OCI-LY7 (cell line): ENCODE measurements at places on chromosomes 3 and 15.

- no peak for DNase-seq
Observed at GRCh38 chr3:100526613-100527346, 34.4 kb downstream of the TMEM45A start.

GRCh38 chr15:99406120-99406519, 154.8 kb downstream of the LRRC28 start:
- DNase-seq, result no peak

GRCh38 chr15:67724691-67725375, 100.5 kb upstream of the SKOR1 start:
- no peak for DNase-seq

DNA sequence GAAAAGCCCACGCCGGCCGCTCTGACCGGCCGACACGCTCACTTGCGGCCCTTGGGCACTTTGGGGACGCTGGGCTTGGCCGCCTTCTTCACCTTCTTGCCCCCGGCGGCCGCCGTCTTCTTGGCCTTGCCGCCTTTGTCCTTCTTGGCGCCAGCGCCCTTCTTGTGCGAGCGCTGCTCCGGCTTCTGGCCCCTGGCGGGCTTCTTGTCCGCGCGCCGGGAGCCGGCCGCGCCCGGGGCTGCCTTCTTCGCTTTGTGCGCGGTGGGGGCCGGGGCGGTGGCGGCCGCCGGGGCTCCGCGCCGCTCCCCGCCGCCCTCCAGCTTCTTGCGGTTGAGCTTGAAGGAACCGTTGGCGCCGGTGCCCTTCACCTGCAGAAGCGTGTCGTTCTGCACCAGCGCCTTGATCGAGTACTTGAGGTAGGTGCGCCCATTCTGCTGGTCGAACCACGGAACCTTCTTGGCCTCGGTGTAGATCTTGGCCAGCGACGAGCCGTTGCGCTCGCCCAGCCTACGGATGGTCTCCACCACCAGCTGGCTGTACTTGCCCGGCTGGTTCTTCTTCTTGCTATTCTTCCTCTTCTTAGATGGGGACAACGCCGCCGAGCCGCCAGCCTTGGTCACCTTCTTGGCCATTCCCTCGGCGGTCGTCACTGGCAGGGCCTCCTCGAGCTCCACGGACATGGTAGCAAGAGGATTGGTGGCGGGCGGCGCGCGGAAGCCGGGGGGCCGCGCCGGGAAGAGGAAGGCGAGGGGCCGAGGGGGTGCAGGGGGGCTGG, 36.7 kb downstream of the HMCES start:
- DNase-seq, result peak; percentile 78

GRCh38 chr15:72902245-72902918, 118.8 kb upstream of the ADPGK start:
- DNase-seq, result no peak

DNA sequence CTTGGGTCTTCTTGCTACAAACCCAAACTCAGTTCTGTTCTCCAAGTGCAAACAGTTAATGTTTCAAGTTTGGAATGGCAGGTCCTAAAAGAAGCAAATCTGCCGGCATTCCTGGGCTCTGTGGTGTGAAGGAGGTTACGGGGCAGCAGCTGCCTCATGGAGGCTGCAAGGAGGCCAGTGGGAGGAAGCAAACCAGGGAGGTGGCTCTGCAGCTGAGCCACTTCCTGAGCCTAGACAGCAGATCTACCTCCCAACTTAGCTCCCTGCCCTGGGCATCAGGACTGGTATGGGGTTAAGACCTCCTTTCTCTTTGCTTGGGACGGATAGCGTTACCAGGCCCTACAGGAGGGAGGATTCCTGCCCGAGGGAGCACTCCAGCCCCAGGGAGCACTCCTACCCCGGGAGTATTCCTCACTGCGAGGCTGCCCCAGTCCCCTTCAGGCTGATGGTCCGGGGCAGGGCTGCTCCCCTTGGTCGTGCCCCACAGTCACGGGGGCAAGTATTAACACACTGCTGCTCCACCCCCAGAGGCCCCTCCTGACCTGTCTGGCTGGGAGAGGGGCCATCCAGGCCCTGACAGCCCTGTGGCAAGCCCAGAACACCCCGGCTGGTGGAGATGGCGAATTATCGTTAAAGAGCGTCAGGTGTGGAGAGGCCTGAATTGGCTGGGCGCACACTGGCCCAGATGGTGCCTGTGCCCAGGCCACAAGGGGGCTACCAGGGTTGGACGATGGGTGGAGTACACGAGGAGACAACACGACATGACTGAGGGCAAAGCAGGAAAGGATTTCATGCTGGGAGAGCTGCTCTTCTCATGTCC, 129.9 kb downstream of the ATP10A start:
- no peak for DNase-seq

GRCh38 chr15:40845511-40846284, 1.9 kb downstream of the SPINT1 start:
- DNase-seq, result no peak

DNA sequence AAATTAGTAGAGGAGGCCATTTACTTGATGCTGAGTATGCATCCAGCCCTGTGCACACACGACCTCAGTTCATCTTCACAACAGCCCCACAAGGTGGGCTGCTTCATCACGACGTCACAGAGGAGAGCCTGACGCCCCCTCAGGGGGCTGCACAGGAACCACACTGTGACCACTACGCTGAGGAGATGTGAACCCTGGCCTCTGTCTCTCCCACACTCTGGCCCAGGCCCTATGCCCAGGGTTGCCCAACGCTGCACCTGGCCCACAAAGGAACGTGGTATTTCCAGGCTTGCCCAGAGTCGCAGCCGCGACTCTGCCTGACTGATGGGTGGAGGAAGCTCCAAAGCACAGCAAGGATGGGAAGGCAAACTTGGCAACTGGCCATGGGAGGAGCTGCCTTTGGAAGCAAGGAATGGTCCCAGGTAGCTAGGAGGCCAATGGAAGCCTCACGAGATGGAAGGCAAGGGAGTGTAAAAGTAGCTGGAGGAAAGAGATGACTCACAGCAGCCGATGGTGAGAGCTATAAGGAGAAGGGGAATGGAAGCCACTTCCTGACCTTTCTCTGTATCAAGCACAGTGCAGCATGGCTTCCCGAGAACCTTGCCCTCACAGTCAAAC, 226.0 kb downstream of the KLF13 start:
- DNase-seq, result no peak

DNA sequence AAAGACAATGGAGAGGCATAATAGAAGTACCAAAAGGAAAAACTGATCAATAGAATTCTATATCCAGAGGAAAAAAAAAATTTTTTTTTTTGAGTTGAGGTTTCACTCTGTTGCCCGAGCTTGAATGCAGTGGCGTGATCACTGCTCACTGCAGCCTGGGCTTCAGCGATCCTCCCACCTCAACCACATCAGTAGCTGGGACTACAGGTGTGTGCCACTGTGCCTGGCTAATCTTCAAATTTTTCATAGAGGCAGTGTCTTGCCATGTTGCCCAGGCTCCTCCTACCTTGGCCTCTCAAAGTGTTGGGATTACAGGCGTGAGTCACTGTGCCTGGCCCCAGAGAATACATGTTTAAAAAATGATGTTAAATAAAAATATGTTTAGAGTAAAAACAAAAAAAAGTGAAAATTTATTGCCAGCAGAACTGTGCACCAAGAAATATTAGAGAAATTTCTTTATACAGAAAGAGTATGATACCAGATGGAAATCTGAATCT, 154.3 kb upstream of the ZBTB20 start:
- DNase-seq, result no peak

DNA sequence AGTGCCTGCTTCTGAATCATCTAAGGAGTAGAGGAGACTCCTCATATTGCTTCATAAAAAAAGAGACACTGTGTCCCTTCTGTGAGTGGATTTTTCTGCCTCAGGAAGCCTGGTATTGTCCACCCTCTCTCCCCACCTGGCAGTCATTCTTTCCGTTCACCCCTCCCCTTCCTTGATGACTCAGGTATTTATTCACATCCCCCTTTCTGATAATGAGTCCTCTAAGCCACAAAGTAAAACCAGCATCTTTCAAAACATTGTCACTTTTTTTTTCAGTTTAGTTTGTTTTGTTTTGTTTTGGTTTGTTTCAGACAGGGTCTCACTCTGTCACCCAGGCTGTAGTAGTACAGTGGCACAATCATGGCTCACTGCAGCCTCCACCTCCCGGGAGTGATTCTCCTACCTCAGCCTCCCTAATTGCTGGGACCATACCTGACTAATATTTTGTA, 65.2 kb upstream of the UBE2E1 start:
- DNase-seq, result peak; percentile 51

DNA sequence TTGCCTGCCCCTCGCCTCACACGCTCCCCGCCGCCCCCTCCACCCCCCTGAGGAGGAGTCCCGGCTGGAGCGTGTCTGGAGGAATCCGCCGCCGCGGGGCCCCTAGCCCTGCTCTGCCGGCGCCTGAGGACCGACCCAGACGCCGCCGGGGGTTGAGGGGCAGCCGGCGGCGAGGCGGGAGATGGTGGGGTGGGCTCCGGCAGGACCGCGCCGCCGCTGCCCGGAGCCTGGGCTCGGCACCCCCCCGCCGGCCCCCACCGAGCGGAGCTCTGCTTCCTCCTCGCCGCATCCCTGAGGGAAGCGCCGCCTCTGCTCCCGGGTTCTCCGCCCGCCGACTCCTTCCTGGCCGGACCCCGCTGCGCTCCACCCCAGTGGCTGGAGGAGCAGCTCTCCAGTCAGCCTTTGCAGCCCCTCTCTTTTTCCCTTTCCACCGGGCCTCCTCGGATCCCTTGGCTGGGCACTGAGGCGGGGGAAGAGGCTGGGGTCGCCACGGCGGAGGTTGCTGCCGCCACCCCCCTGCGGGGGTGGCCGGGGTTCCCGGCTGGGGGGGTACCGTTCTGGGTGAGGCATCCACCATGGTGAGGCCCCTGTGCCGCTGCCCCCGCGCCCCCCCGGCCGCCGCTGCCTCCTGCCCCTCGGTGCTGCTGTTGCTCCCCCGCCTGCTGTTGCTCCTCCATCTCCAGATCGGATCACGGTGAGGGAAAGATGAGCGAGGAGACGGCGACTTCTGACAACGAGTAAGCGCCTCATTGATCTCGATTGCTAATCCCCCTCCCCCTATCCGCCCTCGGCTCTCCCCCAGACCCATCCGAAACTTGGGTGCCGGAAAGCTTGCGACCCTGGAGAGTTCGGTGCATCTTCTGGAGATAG, at the start of gene SPRED1:
Gene SPRED1, plus strand, starts transcription at position 356 of the 870 bp plus-strand sequence. Its CDS starts 350 bp downstream, at position 706.
- peak; percentile 42 for DNase-seq

DNA sequence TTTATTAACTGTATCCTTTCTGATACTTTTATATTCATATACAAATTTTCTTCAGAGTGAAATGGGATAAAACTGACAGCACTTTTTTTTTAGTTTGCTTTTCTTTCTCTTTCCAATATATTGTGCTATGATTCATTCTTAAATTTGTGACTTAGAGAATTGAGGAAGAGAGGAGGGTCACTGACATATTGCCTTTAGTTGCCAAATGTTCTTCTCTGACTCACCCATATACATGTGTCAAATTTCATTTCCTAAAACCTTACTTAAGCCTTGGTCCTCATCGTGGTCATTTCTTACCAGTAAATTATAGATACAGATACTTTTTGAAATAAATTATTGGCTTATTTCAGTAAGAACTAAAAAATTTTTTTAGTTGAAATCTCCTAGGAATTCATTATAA, 53.9 kb downstream of the CLASP2 start:
- no peak for DNase-seq

GRCh38 chr3:111666041-111666735, 71.0 kb upstream of the ZBED2 start:
- DNase-seq, result no peak

DNA sequence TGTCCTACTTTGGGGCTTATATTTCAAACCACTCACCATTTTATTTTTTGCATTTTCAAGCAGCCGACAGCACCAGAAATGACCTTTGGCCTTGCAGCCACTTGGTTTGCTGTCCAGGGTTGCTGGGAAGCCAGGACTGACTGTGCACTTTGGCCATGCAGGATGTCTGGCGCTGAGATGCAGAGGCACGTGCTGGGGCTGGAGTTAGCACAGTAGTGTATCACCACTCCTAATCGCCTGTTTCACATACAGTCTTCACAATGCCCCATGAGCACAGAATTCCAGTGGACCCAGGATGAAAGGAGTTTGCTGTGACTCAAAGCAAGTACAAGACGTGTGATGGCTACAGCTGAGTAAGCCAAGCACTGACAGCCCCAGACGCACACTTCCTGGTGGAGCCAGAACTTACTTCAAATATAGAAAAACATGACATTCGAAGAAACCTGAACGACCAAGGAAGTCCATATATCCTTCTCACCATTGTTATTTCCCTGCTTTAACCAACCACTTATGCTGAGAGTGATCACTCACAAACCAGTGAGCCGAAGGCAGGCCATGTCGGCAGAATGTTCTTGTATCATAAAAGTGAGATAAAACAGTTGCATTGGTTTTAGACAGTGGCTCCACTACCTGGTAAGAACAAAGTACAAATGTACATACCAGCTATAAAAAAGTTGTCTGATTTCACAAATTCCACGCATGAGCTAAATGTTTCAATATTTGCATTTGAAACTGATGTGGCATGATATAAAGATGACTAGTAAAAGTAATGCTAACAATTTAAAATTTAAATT, 16.0 kb downstream of the OCA2 start:
- DNase-seq, result no peak

DNA sequence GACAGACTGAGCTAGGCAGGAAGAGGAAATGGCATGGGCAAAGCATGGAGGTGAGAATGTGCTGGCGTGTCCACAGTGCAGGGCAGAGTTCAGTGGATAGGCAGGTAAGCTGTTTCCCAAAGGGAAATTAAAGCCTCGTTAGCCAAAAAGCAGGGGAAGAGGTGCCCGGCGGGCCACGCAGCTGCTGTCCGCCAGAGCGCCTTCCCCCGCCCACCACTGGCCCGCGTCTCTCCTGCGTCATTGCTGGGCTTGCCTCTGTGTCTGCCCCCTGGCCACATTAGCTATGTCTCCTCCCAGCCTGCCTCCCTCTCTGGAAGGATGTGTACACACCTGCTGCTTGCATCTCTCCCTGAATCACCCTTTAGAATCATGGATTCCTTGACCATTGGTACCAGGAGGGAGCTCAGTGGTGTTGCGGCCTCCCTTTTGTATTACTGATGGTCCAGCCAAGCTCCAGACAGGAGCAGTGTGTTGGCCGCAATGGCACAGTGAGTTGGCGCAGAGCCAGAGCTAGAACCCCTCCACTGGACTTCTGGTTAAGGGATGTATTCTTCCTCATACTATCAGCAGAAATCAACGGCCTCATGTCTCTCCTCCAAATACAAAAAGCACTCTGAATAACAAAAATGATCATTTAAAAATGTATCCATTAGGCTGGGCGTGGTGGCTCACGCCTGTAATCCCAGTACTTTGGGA, 26.6 kb downstream of the SLC28A1 start:
- no peak for DNase-seq

GRCh38 chr15:68994981-68995761, 19.3 kb upstream of the NOX5 start:
- DNase-seq, result no peak

GRCh38 chr15:57138349-57138788, 219.9 kb downstream of the TCF12 start:
- DNase-seq, result peak; percentile 24

DNA sequence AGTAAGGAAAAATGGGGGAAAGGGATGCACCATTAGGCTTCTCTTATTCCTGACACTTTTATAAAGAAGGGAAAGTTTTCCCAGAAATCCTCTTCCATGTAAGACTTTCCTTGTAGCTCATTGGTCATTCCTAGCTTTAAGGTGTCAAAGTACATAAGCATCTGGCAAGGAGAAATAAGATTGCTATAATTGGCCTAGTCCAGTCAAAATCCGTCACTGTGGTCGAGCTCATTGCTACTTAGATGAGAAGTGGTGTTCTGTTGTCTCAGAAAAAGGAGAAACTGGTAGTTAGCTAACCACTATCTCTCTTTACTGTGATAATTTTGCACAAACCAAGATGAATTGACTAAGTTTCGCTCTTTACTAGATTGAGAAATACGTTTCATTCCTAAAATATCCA, 370.1 kb downstream of the CNTN4 start:
- DNase-seq, result no peak

GRCh38 chr15:69253156-69253555, 45.6 kb upstream of the PAQR5 start:
- DNase-seq, result no peak

GRCh38 chr3:22594990-22595389, 608.1 kb upstream of the UBE2E2 start:
- no peak for DNase-seq
